ENCODE measurements at places on chromosomes 13 and 19.
A peak's percentile ranks its signal among the peaks of the same experiment; 100 is the strongest.

DNA sequence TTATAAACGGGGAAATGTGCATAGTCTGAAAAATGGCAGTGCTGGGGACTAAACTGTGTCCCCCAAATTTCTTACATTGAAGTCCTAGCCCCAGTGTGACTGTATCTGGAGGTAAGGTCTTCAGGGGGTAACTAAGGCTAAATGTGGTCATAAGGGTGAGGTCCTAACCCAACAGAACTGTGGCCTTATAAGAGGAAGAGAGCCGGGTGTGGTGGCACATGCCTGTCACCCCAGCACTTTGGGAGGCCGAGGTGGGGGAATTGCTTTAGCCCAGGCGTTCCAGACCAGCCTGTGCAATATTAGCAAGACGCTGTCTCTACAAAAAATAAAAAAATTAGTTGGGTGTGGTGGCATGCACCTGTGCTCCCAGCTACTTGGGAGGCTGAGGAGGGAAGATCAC lies 17.8 kb downstream of the PROZ start:
- no peak for DNase-seq

- DNase-seq, result no peak
Measured at GRCh38 chr19:29945433-29945832, 3.4 kb downstream of the URI1 start.

GRCh38 chr13:37585541-37585940 lies 13.0 kb downstream of the POSTN start:
- no peak for DNase-seq

- DNase-seq, result peak; percentile 89
Measured at GRCh38 chr19:13849991-13850909, 26.7 kb upstream of the NANOS3 start.

Data from left cardiac atrium (tissue), 4 donors.